ENCODE measurements at places on chromosomes 5 and 9.
A peak's percentile ranks its signal among the peaks of the same experiment; 100 is the strongest.

DNA sequence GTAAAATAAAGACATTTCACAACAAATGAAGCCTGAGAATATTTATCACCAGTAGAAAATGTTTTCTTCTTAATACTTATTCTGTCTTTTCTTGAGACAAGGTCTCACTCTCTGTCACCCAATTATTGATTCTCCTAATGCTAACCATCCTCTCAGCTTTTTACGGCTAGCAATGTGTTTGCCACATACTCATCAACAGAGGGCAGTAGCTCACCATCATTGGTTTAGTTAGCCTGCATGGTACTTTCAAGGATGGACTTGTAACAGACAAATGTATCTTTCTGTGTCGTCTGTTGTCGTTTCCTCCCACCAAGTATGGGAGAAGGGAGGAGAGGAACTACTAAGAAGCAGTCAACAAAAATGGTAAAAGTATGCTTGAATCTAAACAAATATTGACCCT lies 5.9 kb upstream of the ACO1 start:
- DNase-seq, result peak; percentile 60

DNA sequence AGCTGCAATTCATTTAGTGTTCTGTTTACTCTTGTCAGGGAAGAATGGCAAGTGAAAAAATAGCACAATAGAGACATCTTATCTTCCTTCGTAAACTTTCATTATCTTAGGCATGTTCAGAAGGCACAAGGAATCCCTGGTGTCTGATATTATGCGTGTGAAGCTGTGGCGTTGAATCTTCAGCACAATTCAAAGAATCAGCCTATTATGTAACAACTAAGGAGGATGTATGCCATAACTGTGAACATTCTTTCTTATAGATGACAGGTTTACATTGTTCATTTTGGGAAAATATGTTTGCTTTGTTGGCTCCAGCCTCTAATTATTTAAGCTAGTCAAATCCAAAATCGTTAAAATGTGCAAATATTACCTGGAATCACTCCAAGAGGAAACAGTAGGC lies 446.1 kb downstream of the ANXA1 start:
- DNase-seq, result no peak

DNA sequence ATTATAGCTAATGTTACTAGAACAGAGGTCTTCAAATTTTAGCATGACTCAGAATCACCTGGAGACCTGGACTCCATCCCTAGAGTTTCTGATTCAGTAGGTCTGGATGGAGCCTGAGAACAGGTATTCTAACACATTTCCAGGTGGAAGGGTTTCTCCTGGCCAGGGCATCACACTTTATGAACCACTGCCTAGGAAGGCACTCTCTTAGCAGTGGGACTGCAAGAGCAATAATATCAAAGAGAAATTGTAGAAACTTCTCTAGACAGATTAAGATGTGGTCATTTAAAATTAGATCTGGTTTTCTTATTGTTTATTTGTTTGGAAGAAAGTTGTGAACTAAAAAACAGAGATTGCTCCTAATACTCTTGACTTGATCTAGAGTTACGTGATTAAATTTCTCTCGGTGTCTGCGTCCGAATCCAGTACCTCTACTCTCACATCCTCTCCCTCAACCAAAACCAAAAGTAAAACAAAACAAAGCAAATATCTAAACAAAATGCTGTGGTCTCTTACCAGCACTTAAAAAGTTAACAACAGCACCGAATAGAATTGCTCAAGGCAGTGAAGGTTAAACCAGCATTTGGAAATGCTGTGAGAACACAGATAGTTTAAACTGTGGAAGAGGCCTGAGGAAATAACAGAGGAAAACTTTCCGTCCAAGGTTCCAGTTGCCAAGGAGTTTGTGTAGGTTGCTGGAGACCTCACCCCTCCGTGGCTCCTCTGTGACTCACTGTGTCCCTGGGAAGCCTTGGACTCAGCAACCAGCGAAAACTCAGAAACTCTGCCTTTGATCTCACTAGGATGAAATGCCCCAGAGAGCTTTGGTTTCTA lies 193.4 kb downstream of the ARRDC3 start:
- no peak for DNase-seq

- no peak for DNase-seq
Observed at GRCh38 chr9:16318516-16319060, 551.9 kb downstream of the BNC2 start.

- peak; percentile 50 for DNase-seq
Observed at GRCh38 chr5:150397782-150398721, 14.7 kb downstream of the CD74 start.

GRCh38 chr5:178794433-178794832 lies 64.0 kb upstream of the ZNF354A start:
- no peak for DNase-seq

Data from hematopoietic multipotent progenitor cell (in vitro differentiated cells).